ENCODE measurements at places on chromosomes 16 and 17.

DNA sequence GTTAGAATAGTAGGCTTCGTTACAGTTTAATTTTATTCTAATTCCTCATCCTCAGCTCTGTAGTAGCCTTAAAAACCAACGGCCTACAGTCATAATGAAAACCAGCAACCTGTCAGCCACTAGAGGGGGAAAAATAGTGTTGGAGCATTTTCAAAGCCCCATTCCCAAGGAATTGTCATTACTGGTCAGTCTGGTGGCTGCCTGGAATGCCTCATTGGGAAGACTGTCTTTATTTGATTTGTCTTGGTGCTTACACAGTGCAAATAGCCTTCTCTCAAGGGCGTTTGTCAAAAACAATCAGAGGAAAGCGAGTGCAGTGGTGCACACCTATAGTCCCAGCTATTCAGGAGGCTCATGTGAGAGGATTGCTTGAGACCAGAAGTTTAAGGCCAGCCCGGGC, 4.7 kb downstream of the LPCAT2 start:
- DNase-seq: no peak

DNA sequence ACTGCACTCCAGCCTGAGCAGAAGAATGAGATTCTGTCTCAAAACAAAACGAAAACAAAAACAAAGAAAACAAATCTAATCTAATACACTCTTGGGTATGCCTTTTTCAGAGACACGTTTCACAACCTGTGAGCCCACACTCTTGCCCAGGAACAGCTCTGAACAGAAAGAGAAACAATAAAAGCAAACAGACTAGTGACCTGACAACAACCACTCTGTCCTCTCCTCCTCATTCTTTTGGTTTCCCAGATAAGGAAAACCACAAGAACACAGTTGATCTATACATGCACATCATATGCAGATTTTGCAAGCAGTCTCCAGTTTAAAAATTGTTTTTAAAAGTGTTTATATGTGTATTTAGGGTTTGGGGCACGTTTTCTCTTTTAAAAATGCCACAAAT, 1.3 kb downstream of the MKS1 start:
- DNase-seq: no peak

DNA sequence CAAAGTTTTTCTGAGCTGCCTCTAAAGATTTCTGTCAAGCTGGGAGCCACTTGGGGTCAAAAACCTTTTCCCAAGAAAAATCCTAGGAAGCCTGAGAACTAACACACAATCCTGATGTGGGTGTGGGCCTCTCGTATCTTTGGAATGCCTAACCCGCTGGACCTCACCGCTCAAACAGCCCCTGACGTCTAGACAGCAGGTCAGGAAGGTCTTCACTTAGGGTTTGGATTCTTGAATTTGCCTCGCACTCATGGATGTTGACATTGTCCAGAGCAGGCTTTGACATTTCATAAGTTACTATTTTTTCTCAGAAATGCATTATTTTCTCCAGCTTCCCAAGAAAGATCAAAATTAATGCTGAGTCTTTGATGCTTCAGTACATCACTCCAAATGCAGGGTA, 18.9 kb downstream of the TEX2 start:
- no peak for DNase-seq

DNA sequence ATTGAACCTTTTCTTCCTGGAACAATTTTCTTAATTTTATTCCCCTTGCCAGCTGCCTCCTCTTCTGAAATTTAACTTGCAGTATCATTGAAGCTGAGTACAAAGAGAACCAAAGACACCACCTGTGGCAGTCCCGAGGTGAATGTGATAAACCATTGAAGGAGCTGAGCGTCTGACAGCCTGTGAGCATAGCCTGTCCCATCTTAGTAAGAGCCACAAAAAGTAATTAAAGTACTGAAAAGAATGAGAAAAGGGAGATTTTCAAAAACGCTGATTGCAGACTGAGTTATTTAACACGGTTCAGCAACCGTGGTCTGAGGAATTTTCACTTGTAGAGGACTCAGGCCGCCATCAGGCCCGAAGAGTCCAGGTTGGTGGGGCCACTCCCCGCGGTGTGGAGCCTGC, 27.2 kb upstream of the ST6GALNAC1 start:
- DNase-seq: no peak

DNA sequence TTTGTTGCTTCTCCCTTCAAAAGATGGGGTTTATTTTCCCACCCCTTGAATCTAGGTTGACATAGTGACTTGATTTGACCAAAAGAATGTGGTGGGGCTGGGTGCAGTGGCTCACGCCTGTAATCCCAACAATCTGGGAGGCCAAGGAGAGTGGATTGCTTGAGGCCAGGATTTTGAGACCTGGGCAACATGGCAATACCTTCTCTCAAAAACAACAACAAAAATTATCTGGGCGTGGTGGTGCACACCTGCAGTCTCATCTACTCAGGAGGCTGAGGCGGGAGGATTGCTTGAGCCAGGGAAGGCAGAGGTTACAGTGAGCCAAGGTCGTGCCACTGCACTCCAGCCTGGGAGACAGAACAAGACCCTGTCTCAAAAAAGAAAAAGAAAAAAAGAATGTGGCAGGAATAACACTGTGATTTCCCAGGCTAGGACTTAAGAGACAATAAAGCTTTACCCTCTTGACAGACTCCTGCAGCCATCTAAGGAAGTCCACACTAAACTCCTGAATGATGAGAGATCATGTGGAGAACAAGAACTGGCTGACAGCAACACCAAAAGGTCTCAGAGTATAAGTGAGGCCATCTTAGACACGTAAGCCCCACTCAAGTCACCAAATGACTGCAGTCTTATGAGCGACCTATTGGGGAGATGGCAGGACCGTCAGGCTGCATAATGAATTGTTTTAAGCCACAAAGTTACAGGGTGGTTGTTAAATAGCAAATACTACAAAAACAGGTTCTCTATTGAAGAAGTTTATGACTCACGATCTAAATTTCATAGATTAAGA, 37.0 kb downstream of the FBXL20 start:
- no peak for DNase-seq

- peak; percentile 77 for DNase-seq
Measured at GRCh38 chr17:44362949-44363612, 572 bp downstream of the FAM171A2 start.

DNA sequence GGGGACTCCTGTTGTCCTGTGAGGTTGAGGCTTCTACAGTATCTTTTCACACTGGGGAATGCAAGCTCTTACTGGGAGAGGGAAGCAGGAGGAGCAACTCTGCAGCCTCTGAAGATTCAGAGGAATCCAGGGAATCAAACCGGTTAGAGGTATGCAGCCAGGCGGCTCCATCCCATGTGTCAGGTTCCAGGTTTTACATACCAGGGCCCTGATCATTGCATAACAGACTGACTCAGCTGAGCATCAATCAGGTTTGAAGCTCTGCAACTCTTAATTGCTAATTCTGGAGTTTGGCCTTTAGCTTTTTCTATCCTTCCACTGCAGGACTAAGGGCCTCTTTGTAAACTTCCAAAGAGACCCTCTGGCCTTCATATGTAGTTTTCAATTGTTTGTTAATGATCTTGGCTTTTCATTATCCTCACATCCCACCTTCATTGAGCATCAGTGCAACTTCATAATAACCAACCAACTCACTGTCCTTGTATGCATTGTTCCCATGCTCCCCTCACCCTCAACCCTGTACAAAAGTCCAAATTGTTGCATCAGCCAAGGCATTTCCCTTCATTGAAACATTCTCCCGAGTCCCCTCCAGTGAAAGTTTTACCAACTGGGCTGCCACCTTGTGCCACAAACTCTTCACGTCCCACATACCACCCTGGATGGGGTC, 59.7 kb upstream of the DHX40 start:
- DNase-seq: no peak

- DNase-seq: peak; percentile 85
Measured at GRCh38 chr17:75877752-75878173, 618 bp downstream of the TRIM47 start.

DNA sequence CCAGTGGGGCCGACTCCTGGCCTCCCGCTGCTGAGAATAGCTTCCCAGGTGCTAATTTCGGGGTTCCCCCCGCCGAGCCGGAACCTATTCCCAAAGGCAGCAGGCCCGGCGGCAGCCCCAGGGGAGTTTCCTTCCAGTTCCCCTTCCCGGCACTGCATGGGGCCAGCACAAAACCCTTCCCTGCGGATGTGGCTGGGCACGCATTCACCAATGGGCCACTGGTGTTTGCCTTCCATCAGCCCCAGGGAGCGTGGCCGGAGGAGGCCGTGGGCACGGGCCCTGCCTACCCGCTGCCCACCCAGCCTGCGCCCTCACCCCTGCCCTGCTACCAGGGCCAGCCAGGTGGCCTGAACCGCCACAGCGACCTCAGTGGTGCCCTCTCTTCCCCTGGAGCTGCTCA, 24.9 kb upstream of the ZFPM1 start:
- DNase-seq: no peak

- no peak for DNase-seq
Measured at GRCh38 chr17:33434841-33435240, 141.7 kb upstream of the ASIC2 start.

DNA sequence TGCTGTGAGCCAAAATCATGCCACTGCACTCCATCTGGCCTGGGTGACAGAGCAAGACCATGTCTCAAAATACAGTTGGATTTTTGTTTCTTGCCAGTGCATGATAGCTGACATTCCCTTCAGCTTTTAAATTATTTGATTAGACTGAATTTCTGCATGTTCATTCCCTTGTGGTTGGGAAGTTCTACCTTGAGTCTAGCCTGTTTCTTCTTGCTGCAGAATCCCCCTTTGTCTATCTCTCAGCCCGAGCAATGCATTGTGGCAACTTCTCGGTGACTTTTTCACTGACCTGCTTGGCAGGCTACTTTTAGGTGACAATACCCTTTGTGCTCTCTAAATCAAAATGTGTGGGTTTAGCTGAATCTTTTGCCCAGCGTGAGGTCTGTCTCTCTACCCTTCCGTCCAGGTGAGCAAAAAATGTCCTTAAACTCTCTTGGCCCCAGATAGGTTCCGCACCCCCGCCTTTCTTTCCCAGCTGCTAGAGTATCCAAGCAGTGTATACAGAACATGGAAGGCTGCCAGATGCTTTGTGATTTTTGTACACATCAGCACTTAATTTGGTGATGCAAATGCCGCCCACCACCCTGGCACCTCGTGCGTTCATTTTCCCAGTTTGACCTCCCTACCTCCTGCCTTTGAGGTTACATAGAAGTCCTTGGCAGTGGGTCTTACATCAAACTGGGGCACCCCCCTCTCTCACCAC, 130.2 kb downstream of the ABCC6 start:
- no peak for DNase-seq

DNA sequence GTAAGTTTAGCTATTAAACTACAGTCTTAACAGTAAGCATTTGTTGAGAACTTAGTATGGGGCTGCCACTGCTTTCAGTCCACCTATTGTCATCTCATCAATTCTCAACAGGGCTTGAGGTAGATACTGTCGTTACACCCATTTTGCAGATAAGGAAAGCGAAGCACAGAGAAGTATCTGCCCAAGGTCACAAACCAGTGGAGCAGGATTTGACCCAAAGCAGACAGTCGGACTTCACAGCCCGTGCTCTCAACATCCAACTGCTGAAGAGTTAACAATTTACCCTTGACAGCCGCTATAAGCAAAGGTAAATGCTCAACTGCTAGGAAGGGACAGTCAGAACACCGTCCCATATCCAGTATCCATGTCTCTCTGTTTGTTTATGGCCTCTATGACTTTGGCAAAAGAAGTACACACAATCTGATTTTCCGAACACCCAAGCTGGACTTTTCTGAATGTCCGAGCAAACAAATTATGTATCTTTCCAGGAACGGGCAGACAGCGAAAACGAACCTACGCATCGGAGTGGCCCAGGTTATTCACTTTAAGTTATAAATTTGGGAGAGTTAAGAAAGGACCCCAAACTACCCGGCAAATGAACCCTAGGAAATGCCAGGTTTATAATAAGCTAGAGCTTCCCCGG, 1.2 kb downstream of the SIAH1 start:
- DNase-seq: peak; percentile 31

DNA sequence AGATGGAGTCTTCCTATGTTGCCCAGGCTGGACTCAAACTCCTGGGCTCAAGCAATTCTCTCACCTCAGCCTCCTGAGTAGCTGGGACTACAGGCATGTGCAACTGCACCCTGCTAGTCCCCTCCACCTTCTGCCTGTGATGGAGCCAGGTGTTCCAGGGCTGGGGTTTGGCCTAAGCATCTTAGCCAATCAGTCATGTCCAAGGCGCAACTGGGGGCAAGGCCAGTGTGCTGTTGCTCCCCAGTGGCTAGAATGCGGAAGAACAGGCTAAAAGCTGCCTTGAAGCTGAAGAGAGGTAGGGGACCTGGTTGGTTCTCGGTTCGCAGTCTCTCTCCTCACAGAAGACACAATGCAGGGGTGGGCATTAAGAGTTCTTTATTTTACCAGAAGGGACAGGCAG, 18.6 kb downstream of the FLOT2 start:
- DNase-seq: peak; percentile 56

DNA sequence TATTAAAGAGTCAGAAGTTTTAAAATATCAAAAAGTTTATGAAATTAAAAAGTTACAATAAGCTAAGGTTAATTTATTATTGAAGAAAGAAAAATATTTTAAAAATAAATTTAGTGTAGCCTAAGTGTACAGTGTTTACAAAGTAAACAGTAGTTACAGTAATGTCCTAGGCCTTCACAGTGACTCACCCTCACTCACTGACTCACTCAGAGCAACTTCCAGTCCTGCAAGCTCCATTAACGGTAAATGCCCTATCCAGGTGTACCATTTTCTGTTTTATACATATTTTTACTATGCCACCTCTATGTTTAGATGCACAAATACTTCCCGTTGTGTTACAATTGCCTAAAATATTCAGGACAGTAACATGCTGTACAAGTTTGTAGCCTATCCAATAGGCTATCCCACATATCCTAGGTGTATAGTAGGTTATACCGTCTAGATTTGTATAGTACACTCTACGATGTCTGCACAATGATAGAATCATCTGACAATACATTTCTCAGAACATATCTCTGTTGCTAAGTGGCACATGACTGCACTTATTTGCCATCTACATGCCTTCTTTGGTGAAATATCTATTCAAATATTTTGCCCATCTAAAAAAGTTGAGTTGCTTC, 67.2 kb upstream of the WSB1 start:
- no peak for DNase-seq

DNA sequence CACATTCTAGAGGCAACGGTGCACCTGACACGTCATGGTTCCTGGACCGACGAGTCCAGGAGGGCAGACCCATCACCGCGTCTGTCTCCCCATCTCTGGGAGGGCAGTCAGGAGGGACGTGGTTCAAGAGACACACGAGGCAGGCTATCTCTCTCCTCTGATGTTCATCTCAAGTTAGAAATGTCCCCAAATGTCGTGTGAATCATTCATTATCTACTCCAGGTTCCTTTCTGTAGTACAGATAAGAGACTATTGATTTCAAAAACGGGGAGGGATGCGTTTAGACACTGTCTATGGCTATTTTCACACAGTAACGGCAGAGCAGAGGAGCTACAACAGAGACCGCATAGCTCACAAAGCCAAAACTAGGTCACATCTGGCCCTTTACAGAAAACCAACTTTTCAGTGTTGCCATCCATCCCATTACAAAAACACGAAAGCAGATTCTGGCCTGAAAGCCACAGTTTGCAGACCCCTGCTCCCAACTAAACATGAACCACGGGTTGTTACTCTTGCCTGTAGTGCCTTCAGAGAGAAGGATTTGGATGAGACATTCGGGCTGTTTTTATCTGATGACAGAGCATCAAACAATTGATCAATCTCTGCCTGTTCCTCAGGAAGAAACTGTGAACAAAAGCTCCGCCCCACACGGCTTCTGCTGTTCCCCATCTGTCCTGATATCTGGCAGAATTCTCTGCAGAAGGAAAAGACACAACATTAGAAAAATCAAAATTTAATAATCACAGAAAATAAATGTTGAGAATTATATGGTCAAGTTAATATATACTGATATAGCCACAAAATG, 6.8 kb downstream of the MEAK7 start:
- no peak for DNase-seq

- no peak for DNase-seq
Measured at GRCh38 chr16:30340621-30341020, 14.5 kb downstream of the CD2BP2 start.
